ENCODE measurements at places on chromosomes 16 and 17.

- no peak for DNase-seq
Measured at GRCh38 chr16:19709381-19710136, 8.5 kb downstream of the KNOP1 start.

GRCh38 chr16:79645701-79646100, 45.2 kb upstream of the MAF start:
- DNase-seq = no peak

DNA sequence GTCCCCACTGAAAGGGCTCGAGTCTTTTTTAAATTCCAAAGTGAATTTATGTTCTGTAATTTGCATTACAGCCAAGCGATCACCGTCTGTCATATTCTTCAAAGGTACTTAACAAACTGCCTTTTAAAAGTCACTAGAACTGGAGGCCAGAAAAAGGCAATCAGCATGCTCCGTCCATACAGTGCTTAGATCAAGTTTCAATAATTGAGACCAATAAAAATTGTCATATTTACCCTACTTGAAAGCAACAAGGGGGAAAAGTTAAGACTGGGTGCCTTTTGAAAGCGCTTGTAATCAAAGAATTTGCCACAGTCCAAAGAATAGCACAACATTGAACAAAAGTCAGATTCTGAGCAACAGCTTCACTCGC, 9.0 kb upstream of the ZFHX3 start:
- no peak for DNase-seq

DNA sequence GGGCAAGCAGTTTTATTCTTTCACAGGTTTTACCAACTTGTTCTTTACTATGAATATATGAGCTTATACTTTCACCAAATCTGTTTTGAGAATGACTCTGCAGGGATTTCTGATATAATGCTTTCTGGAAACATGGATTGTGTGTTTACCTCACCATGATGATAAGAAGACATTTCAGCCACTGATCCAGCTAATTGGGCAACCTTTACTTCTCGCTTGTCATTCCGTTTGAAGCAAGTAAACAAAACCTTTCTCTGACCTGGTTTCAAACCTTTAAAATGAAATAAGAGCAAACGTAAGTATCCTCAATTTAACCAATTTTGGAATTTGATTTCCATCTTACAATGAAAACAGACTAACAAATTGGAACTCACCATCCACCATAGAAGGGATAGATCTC, 13.7 kb downstream of the TOP2A start:
- no peak for DNase-seq

DNA sequence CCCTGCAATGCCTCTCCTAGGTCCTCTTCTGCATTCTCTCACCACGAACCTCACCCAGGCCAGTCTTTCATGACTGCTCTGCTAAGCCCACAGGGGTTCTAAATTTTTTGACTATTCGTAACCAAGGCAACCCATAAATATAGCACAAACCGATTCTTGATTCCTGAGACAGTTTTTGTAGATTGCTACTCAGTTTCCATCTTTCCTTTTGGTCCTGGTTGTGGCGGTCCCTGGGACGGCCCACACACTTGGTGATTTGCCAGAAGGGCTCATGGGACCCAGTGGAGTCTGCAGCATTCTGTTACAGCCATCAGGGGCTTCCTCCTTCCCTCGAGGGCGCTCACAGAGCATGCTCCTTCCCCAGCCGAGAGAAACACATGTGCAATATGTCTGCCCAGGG, 23.4 kb upstream of the MGAT5B start:
- DNase-seq = no peak

GRCh38 chr16:578870-579405, 9.2 kb downstream of the PIGQ start:
- peak; percentile 38 for DNase-seq

DNA sequence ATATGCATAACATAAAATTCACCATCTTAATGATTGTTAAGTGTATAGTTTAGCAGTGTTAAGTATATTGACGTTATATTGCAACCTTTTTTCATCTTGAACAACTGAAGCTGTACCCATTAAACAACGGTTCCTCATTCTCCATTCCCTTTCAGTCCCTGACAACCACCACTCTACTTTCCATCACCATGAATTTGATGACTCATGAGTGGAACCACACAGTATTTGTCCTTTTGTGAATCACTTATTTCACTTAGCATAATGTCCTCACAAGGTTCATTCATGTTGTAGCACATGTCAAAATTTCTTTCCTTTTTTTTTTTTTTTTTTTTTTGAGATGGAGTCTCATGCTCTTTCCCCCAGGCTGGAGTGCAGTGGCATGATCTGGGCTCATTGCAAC, 46.0 kb downstream of the HOXB1 start:
- DNase-seq = no peak

- peak; percentile 98 for DNase-seq
Measured at GRCh38 chr17:44108440-44109311, 14.8 kb downstream of the HDAC5 start.

- peak; percentile 73 for DNase-seq
Measured at GRCh38 chr16:58614212-58614611, 15.4 kb downstream of the CNOT1 start.

Measured in MG63 (cell line).